A549 treated with Hydrocortisone at 1 μM for 4 hours (cell line): ENCODE measurements at places on chromosomes 6 and 20. TPM values are rescaled to one million over a fixed set of nuclear protein-coding genes. Genes with fewer than 3 reads are reported as not detected.

The TUBB1 gene
- 0.02 to 0.03 TPM (median 0.03 TPM) in 3 of 5 replicates, not detected in the others for total RNA-seq

The RNF39 gene
- total RNA-seq, result 0.05 to 0.06 TPM (median 0.05 TPM) in 3 of 5 replicates, not detected in the others

The MTFR2 gene
- 10.9 to 14.8 TPM (median 12.3 TPM) in 5 replicates for total RNA-seq

The C6orf141 gene
- total RNA-seq, result 7.8 to 10.1 TPM (median 9.2 TPM) in 5 replicates

The SLC17A4 gene
- not detected in 5 replicates for total RNA-seq
